ENCODE measurements at places on chromosomes 5 and 9.

- no peak for DNase-seq
These were observed 565.7 kb upstream of the FTMT start for GRCh38 chr5:121285801-121286521.

- no peak for DNase-seq
These were observed 201.8 kb upstream of the ZNF608 start for GRCh38 chr5:124948062-124948753.

- no peak for DNase-seq
These were observed 136.8 kb downstream of the ESM1 start for GRCh38 chr5:54848581-54848980.

DNA sequence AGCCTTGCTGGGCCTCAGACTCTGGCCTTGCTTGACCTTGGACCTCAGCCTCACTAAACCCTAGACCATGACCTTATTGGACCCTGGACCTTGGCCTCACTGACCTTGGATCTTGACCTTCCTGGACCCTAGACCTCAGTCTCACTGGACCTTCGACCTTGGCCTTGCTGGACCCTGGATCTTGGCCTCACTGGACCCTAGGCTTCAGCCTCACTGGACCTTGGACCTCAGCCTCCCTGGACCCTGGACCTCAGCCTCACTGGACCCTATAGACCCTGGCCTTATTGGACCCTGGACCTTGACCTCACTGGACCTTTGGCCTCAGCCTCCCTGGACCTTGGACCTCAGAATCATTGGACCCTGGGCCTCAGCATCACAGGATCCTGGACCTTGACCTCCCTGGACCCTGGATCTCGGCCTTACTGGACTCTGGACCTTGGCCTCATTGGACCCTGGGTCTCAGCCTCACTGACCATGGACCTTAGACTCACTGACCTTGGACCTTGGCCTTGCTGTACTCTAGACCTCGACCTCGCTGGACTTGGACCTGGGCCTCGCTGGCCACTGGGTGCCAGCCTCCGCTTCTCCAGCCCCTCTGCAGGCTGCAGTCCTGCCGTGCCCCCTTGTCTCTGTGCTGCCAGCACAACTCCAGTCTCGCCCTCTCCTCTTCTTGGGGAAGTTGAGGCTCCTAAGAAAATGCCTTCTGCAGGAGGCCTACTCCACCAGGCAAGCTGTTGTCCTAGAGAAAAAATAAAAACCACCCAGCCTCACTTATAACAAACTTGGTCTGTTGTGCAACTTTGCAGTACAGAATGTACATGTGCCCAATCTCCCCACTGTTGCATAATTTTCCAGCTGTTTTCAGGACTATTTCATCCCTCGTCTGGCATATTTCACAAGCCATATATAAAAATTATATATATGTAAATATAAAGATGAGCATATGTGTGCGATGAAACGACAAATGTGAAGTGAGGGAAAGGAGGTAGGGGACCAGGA is 11.0 kb upstream of the ADAMTS2 start:
- DNase-seq: no peak

GRCh38 chr9:114184866-114185265 is 29.5 kb downstream of the COL27A1 start:
- no peak for DNase-seq

GRCh38 chr9:69674112-69674685 is 2.0 kb upstream of the APBA1 start:
- DNase-seq: no peak

DNA sequence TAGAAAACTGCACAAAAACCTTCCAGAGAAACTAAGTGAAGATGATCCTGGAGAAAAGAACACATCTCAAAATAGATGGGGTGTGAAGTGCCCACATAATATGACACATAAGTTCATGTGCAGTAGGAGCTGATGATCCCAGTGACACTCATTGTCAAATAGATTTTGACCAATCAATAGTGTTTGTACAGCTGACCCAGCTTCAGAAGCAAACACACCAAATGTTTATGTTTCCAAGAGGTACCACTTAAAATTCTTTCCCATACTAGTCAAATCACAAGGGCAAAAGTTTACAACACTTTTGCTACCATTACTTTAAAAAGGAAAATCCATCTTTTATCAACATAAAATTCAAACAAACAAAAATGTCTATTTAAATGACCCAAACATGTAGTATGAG is 175.0 kb downstream of the MLLT3 start:
- DNase-seq: no peak

- DNase-seq: no peak
These were observed 145.3 kb upstream of the SMARCA2 start for GRCh38 chr9:1869843-1870242.

GRCh38 chr5:123605822-123606221 is 93.8 kb downstream of the CSNK1G3 start:
- no peak for DNase-seq

GRCh38 chr9:105661011-105661410 is 1.2 kb upstream of the TAL2 start:
- no peak for DNase-seq

GRCh38 chr9:109448223-109448622 is 49.9 kb downstream of the PTPN3 start:
- no peak for DNase-seq

DNA sequence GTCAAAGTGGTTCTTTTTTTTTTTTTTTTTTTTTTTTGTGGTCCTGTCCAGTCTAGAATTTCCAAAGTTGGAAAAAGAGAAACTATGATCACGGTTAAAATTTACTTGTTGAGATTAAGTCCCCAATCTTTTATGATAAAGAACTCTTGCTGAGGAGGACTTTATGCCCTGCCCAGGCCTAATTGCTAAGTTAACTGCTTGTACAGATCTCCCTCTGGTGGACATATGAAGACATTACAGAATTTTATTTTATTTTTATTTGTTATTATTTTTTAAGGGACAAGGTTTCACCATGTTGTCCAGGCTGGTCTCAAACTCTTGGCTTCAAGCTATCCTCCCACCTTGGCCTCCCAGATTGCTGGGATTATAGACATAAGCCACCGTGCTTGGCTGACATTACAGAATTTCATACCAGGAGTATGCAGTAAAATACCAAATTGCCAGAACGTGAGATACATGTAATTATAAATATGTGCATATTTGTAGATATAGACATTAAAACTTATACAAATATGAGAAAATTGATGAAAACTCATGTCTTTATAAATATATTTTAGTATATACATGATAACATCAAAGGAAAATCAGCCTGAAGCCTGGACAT is 91.2 kb downstream of the RFK start:
- peak; percentile 28 for DNase-seq

DNA sequence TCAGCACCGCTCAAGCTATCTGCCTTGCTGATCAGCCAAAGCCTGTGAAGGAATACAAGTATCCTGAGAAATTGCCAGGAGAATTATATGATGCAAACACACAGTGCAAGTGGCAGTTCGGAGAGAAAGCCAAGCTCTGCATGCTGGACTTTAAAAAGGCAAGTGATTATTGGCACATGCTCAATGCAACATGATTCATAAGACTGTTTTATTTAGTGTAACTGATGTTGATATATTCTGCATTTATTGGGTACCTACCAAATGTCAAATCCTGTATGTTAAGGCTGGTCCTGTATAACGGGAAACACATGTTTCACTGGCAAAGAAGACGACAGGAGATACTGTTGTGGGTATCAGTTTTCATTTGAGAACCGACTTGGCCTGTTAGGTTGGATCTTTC is 69.0 kb downstream of the ADAMTS16 start:
- DNase-seq: no peak
